ENCODE measurements at places on chromosomes 7 and 10.

GRCh38 chr10:6490614-6491013 is 89.5 kb downstream of the PRKCQ start:
- no peak for DNase-seq

GRCh38 chr10:6470894-6471618 is 109.0 kb downstream of the PRKCQ start:
- no peak for DNase-seq

GRCh38 chr10:1247598-1248261 is 191.5 kb downstream of the WDR37 start:
- no peak for DNase-seq

DNA sequence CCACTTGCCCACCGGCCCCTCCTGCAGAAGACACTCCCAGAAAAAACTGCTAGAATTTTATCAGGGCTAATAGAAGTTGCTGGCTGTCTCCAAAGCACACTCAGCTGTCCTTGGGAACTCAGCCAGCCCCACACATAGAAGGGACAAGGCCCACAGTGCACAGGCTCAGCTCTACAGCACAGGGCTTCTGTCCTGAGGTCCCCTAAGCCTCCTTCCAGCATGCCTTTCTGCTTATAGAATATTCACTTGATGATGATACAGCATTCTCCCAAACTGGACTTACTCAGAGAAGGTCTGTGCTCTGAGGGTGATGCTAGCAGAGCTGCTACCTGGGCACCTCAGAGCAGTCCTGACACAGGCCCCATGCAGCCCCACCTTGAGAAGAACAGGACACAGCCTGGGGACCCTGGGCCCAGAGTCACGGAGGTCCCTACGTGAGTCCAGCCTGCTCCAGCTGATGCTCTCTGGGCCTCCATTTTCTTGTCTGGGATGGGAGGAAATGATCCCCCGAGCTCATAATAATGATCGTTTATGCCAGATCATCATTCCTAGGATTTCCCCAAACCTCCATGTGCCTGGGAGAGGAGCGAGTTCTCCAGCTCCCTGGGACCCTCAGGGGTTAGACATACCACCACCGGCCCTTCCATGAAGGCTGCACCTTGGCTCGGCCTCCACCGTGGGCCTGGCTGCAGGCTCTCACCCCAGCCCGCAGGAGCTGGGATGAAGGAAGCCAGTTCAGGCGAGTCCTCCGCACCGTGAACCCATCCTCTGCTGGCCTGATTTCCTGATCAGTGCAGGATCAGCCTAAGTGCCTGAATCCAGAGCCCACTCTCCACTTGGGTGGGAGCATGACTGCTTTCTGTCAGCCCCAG is 145.6 kb downstream of the ZNF248 start:
- DNase-seq, result no peak

- no peak for DNase-seq
These were observed 29.6 kb upstream of the ZNF273 start for GRCh38 chr7:64873517-64873916.

- DNase-seq, result no peak
These were observed 690.4 kb upstream of the IGFBP3 start for GRCh38 chr7:46611508-46611907.

DNA sequence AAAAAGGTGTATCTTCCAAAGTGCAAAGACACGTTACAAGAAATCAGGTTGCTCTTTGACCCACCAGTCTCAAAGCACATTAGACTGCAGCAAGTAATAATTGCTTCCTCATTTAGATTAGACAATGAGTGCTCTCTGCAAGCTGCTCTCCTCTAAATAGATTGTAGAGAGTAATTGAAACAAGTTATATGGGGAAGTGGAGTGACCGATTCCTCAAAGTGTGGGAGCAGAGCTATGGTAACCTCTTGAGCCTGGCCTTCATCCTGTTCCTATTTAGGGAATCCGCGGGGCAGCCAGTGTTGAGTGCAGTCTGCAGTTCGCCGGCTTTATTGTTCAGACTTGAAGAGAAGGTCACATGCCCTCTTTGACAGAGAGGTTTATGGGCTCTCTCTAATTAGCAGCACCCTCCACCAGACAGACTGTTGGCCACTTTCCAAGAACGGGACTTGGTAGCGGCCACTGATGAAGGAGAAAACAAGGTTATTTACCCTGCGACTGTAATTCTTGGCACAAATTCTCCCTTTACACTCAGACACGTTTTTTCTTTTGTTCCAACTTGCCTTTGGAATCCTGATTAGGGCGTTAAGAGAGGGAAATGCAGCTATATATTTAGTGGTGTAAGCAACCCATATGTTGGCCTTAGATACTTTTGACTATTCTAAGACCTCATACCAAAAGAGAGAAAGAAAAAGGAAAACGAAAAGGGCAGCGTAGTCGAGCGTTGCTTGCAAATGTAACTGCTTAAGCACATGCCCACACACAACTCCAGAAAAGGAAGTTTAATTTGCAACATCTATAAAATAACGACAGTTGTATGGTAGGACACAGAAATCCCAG is 107.5 kb downstream of the REEP3 start:
- peak; percentile 49 for DNase-seq

GRCh38 chr7:130486954-130487436 is 4.9 kb upstream of the MEST start:
- no peak for DNase-seq

- no peak for DNase-seq
These were observed 87.0 kb downstream of the RAPGEF5 start for GRCh38 chr7:22269963-22270362.

DNA sequence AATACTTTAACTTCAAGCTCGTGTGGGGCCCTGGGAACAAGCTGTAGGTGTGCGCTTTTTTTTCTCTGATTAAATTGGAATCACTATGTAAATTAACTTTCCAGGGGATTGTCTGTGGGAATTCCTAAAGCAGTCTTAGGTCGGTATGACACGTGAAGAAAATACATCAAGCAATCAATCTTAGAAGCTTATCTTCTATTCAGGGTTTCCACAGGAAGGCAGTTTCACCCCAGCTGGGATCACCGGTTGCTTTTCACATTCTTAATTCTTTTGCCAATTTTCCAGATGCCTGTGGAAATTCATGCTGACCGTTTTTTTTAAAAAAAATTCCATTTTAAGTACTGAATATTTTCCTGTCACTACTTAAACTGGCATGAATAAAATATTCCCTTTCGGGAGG is 41.9 kb downstream of the CAMK1D start:
- no peak for DNase-seq

Data from hippocampal formation (tissue), 2 donors.